Body of pancreas (tissue), 4 donors: ENCODE measurements at places on chromosomes 3 and 15.
A peak's percentile ranks its signal among the peaks of the same experiment; 100 is the strongest.

GRCh38 chr15:89057506-89058133 lies 30.6 kb upstream of the ABHD2 start:
- peak; percentile 88 for DNase-seq

- DNase-seq, result no peak
Measured at GRCh38 chr15:73906346-73907034, 19.8 kb upstream of the LOXL1 start.

- DNase-seq, result peak; percentile 14
Measured at GRCh38 chr3:3772920-3773319, 26.3 kb upstream of the LRRN1 start.

DNA sequence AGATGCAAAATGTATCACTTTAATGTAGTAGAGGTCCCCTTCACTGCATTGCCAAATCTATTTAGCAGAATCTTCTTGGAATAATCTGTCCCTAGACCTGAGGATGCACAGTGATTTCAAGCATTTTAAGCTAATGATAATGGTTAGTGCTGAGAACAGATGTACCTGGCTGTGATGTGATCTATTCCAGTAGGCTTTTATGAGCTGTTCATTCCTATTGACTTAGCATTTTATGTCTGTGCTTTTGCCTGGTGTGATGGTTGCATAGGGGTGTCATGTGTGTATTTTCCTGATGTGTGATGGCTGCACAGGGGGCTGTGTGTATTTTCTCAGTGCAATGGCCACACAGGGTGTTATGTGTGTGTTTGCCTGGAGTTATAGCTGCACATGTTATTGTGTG lies 272.9 kb downstream of the TIGIT start:
- no peak for DNase-seq

- no peak for DNase-seq
Measured at GRCh38 chr3:53102601-53103147, 27.6 kb downstream of the RFT1 start.

- DNase-seq, result no peak
Measured at GRCh38 chr15:66643033-66643432, 59.0 kb upstream of the SMAD6 start.

GRCh38 chr3:87201727-87202126 lies 25.4 kb upstream of the CHMP2B start:
- DNase-seq, result no peak

DNA sequence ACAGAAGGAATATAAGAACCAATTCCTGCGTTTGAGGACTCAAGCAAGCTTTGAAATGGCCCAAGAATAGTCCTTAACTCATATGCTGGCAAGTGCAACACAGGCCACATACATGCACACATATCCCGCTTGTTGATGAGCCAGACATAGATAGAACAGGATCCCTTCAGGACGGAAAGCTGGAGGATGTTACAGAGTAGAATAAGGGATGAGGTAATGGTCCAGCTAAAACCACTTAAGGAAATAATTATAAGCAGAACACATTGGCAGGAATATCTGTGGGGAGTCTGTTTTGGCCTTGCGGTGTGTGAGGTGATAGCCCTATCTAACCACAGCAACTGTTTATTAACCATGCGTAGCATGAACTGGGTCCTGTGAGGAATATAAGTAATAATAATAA lies 25.0 kb downstream of the SCG3 start:
- no peak for DNase-seq

DNA sequence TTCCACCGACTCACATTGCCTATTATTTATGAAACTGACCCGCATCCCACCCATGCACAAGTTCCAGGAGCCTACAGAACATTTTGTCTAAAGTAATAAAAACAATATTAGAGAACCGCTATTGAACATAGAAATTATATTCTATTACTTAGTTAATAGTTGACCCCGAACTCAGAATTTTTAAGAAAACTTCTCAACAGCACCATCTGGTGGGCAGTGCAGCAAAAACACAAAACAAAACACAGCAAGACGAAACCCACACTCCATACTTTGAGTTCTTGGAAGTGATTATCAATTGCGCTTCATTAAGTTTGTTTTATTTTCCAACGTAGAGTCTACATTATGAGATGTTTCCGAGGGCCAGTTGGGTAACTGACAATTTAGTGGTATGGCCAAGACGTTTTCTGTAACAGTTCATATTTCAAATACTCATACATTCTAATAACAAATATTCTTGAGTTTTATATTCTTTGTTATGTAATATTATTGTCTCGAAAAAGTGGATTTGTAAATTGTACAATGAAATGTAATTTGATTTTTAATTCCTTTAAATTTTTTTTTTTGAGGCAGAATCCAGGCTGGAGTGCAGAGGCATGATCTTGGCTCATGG lies 24.0 kb upstream of the C3orf70 start:
- peak; percentile 33 for DNase-seq

GRCh38 chr3:36729204-36730056 lies 34.9 kb downstream of the DCLK3 start:
- DNase-seq, result no peak

DNA sequence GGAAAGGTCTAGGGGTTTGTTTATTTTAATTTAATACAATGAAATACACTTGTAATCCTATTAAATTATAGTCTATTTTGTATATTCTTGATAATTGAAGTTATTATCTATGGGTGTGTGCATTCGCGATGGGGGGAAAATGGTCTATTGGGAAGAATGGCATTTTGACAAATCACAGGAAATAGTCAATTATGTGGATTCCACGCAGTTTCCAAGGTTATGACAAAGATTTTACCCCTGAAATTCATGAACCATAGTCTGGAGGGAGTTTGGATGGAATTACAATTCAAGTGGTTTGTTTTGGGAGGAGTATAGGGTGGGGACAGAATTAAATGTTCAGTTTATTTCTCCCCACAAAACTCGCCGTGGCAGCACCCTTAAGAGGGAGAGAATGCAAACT lies 66.5 kb downstream of the RBMS3 start:
- no peak for DNase-seq

DNA sequence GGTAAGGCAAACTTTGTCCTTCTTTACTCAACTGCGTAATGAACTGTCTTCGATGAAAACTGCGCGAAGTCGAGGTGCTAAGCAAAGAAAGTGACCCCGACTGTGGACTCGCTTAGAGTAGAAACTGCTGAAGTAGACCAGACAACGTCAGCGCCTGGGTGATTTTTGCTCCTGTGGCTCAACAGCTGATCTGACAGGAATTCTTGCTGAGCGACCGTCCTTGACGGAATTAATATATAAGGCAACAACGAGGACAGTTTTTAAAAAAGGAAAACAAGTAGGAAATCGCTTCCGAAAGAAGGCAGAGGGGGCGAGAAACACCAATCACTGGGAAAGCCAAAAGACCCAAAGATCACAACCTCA lies 541 bp downstream of the RPS27L start:
- peak; percentile 45 for DNase-seq

DNA sequence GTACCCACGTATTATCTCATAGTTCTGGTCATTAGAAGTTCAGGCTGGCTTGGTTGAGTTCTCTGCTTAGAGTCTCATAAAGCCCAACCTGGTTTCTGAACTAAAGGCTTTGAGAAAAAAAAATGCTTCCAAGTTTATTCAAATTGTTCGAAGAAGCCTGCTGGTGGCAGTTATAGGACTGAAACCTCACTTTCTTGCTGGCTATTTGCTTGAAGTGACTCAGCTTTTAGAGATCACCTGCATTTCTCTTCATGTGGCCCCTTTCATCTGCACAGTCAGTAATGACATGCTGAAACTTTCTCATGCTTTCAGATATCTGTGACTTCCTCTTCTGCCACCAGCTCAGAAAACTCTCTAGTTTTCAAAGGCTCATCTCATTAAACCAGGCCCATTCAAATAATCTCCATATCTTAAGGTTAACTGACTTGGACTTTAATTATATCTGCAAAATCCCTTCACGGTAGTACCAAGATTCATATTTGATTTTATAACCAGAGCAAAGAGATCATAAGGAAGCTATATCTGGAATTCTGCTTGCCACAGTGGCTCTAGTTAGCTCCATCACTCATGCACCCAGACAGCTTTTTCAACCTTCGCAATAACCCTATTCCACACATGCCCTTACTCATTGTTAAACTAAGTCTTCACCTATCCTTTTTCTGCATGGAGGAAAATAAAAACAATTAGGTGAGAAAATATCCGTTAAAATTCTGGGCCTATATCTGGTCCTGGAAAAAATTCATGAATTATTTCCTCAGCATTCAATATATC lies 433.8 kb upstream of the CBLB start:
- DNase-seq, result no peak

DNA sequence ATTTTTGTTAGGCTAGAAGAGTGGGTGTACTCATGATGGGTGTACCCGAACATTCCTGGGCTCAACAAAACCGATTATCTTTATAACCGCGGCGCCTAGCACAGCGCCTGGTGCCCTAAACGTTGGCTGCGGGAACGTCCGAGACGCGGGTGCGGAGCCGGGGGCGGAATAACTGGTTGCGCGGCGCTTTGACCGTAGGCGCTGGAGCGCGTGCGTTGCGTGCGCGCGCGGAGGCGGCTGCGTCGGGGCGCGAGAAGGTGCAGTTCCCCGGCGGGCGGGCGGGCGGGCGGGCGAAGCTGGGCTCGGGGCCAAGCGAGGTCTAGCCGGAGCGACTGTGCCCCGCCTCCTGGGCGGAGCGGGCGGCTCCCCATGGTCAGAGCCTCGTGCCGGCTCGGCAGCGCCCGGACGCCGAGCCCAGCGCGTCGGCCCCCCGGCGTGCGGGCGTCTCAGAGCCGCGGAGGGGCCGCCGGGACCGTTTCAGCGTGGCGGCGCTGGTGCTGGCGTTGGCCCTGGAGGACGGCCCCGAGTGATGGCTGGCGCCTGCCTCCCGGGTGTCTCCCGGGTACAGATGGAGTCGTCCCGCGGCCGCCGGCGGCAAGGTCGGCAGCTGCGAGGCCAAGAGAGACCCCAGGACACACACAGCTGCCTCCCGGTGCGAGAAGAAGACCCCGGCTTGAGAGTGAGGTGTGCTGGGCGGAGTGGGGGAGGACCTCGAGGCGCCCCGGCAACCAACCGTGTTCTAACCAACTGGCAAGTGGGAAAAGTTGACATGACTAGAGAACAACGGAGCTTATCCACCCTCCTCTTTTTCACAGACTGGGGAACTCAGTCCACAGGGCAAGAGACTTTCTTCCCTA lies at the start of gene PLAAT1:
Gene PLAAT1 (plus strand): TSS at position 373 of the 857 bp plus-strand sequence. CDS start 14,429 bp downstream, outside the sequence.
- peak; percentile 74 for DNase-seq

- no peak for DNase-seq
Measured at GRCh38 chr15:41465822-41466421, 27.8 kb upstream of the ITPKA start.

DNA sequence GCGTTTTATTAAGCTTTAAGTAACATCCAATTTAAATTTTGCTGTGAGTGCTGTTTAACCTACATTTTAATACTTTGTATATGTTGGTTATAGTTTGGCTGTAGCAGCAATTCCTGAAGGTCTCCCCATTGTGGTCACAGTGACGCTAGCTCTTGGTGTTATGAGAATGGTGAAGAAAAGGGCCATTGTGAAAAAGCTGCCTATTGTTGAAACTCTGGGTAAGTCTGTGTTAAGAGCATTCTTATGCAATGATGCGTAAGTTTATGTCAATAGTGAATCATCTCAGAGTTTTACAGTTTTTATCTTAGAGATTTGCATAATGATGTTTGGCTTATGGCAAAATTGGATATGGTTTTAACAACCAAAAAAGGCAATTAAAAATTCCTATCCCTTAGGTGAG lies 62.7 kb downstream of the ASTE1 start:
- no peak for DNase-seq

DNA sequence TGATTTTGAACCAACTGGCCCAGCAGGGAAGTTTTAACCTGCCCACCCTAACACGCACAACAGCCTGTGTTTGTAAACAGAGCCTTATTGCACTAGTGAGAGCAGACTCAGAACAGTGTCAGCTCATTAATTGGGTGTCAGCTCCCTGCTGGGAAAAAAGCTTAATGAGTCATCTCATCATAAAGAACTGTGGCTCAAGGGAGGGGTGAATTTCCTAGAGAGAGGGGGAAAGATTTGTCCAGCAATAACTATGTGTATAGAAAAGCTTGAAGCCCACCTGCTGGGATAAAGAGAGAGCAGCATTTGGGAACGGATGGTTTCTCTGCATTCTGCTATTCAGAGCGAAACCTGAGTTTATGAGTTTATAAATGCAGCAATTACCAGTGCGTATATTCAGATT lies 48.9 kb upstream of the GMNC start:
- no peak for DNase-seq

- DNase-seq, result peak; percentile 43
Measured at GRCh38 chr15:68578175-68578979, 416 bp upstream of the CORO2B start.

DNA sequence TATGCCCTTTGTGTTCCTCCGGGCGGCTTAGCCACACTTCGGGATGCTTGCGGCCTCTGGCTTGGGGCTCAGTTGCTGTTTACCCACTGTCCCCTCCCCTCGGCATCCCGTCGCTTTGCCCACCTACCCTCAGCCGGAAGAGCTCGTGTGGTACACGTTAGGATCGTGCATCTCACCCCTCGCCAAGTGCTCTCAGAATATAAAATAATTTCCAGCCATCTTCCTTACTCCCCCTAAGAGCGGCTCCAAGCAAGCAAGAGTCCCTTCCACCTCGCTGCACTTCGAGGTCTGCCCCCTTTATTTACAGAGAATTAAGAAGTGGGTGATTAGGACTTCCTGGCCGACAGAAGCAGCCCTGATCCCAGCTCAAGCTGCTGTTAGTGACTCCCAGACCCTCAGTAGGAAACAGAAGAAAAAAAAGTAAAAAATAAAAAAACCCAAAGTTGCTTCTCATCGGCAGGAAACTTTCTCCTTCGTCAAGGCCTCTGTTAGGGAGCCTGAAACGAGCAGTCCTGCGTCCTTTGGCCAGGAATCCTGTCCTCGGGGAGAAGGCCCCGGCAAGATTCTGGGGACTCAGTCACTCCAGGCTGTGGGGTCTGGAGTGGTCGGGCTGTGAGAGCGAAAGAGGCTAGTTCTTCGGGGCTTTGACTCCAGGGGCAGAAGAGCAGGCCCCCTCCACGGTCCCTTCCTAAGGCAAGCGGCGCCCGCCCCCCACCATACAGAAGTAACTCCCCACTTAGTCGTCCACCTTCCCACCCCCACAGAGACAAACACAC lies 3.0 kb downstream of the MEIS2 start:
- no peak for DNase-seq

DNA sequence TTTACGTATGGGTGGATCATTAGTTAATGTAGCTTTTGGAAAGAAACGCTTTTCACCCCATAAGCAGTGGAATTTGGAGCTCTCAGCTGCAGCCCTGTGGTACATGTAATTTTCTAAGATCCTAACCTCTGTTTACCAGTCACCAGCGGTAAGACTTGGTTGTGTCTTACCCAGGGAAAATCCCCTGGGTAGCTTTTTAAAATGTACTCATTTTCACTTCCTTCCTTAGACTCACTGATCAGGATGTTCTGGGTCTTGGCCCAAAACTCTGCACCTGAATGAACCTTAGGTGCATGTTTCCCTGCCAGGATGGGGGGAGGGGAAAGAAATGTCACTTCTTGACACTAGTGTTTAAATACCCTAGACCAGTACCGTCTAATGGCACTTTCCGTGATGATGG lies 605.2 kb downstream of the MAGI1 start:
- DNase-seq, result no peak

- no peak for DNase-seq
Measured at GRCh38 chr3:114376516-114377185, 82.8 kb downstream of the TIGIT start.

GRCh38 chr3:24086617-24087404 lies 141.7 kb downstream of the NR1D2 start:
- no peak for DNase-seq
